ENCODE measurements at places on chromosomes 5 and 9.
A peak's percentile ranks its signal among the peaks of the same experiment; 100 is the strongest.

GRCh38 chr9:87249029-87249428, 248.6 kb upstream of the DAPK1 start:
- no peak for DNase-seq

DNA sequence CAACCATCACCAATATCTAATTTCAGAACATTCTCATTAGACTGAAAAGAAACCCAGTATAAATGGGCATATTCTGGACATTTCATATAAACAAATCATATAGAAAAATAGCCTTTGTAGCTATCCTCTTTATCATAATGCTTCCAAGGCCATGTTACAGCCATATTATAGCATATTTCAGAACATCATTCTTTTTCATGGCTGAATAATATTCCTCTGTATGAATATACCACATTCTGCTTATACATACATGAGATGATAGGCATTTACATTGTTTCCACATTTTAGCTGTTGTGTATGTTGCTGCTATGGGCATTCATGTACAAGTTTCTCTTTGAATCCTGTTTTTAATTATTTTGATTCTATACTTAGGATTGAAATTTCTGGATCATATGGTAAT, 167.0 kb downstream of the FBXL17 start:
- no peak for DNase-seq

DNA sequence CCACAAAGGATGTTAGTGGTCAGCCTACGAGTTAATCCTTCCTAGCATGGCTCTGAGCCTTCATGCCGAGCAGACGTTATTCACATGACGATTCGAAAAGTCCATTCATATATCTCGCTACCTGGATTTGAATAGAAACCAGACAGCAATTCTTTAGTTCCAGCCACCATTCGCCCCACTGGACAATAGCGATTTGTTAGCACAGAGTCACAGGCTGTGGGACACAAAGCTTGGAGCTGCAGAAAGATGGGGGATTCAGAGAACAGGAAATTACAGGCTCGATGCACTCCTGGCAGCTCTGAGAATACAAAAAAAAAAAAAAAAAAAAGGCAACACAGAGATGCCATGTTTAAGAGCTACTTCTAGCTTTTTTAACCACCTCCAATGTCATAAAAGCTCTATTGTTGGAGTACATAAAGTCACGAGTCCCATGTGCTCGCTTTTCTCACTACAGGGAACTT, 110.7 kb downstream of the NR6A1 start:
- DNase-seq, result no peak

- no peak for DNase-seq
These were observed 608.1 kb upstream of the RORB start for GRCh38 chr9:73889023-73889422.

DNA sequence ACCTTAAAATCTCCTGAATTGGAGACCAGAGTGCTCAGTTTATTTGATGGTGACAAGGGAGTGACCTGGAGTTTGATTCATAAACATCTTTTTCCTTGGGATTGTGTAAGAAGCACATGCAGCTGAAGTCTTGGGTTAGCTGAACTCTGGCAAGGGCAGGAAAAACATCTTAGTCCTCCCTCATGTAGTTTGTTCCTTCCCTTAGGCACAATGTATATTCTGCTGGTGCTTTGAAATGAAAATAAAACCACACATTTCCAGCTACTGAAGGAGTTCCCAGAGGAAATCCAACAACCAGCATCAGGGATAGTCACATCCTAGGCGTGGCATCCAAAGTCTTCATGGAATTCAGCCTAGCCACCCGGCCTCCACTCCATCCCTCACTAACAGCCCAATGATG, 95.2 kb upstream of the PAPPA start:
- DNase-seq, result no peak

- no peak for DNase-seq
These were observed 85.7 kb upstream of the RNF38 start for GRCh38 chr9:36485647-36486328.

DNA sequence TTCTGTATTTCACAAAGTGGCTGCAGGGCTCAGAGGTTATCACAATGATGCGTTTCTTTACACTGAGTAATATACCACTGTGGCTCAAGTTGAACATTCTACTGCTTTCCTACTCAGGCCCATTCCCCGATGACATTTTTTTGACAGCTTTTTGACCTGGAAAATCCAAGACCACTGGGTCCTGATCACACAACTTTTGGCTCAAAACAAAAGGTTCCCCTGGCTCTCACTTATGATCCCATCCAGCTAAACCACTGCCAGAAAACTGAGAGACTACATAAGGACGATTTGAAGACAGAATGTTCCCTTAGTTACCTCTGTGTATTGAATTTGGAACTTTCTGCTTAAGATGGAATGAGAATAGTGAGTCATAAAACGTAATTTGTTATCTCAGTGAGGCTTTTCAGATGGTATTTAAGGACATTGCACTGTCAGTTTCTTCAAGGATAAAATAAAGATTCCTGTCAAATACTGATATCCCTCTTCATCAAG, 78.0 kb upstream of the FBXL7 start:
- no peak for DNase-seq

GRCh38 chr5:181215997-181216989, 6.8 kb upstream of the TRIM41 start:
- no peak for DNase-seq

GRCh38 chr5:150122158-150122510, 33.5 kb downstream of the PDGFRB start:
- peak; percentile 14 for DNase-seq

DNA sequence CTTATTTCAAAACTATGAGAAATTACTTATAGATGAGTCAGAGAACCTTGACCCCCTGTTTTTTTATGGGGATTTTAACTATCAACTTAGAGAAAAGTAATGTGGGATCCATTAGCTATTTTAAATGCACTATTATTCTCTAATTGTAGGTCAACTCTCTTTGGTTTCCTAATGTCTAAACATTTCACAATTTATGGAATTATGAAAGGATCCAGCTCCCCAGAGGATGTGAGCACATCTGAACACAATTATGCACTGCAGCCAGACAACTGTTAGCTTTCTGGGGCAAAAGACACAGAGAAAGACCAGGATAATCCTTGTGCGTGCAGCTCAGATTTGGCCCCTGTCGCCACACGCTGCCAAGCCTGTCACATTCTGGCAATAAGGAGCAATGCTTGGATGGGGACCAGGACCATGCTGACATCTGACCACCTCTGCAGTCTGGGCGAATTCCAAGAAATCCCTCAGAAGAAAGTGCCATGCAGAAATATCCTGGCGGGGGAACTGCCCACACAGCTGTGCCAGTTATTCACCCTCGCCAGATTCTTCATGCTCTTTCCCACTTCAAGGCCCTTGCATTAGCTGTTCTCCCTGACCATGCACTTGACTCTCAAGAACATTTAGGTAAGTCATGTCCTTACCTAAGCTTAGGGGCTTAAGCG, 22.2 kb upstream of the CMBL start:
- DNase-seq, result no peak

DNA sequence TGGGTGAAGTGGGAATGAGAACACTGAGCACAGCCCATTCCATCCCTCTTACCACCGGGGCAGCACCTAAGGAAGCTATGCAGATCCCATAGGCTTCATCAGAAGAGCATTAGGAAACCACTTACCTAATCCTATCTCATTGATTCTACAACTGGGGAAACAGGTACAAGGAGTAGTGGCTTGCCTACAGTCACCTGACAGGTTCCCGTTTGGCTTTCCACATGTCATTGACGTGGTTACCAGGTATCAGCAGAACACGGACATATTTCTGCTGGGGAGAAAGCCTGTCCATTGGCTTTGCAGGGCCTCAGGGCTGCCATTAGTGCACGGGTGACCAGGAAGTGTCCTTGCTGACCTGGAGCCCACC, 11.3 kb downstream of the AFAP1L1 start:
- DNase-seq, result no peak

- no peak for DNase-seq
These were observed 5.7 kb downstream of the ZNF366 start for GRCh38 chr5:72501488-72501887.

Data from activated T-cell treated with anti-CD3 and anti-CD28 coated beads for 48 hours (primary cell).